ENCODE measurements at places on chromosomes 12 and 14.

- no peak for DNase-seq
Measured at GRCh38 chr14:51293912-51294389, 53.9 kb downstream of the TMX1 start.

GRCh38 chr12:104473374-104473983, 16.7 kb downstream of the CHST11 start:
- DNase-seq = no peak

DNA sequence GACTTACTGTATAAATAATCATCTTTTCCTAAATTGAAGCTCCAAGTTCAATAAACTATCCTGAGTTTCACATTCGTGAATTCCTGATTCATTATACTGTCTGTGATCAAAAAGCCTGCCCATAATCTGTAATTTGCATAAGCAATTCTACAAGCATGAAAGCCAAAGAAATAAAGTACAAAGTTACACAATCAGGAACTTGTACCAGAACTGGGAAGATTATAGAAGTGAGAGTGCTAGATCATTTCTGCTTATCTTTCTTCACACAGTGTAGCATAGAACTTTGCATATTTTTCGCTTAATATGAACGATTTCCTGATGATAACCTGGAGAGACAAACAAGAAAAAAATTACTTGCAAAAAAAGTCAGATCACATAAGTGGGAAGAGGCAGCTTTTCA, 308.2 kb downstream of the C12orf50 start:
- no peak for DNase-seq

DNA sequence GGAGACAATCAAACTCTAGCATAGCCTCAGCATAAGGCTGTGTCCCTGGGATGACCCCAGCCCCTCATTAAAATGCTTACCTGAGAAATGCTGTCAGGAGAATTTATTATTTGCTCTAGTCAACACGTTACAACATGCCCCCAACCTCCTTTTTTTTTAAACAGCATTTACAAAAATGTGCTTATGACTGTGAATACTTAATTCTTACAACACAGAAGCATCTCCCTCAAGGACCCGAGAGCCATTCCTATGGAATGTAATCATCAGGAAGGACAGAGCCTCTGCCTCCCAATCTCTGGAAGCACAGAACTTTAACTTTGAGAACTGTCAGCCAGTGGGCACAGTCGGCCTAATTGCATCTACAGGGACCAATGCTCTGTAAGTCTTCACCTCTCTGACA, 136.6 kb upstream of the OVCH1 start:
- DNase-seq = peak; percentile 68

GRCh38 chr14:103735815-103736545, 20.4 kb downstream of the ZFYVE21 start:
- no peak for DNase-seq

DNA sequence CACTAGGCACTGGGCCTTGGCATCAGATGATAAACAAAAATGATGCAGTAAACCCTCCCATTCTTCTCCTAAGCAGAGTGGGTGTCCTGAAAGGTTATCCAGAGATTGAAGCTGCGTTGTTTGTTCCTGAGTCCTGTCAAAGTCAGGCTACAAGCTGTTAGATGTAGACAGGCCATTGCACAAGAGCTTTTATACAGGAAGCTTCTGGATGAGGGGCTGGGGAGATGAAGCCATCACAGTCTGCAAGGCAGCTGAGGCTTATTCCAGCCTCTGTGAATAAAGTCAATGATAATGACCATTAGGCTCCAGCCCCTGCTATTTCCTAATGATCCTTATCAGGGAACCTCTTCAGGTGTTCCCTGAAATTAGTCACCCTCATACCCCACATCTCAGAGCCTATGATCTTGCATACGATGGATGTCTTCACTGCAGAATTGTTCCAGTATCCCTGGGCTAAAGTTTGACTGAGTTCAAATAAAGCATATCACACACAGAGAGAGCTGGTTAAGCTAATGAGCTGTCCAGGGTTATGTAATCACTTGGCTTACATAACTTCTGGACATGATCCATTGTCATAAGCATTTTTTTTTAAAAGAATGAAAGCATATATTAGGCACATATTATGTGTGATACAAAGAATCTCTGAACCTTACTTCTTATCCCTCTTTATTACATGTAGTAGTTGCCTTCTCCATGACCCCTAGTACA, 337.1 kb upstream of the OR4E1 start:
- no peak for DNase-seq

DNA sequence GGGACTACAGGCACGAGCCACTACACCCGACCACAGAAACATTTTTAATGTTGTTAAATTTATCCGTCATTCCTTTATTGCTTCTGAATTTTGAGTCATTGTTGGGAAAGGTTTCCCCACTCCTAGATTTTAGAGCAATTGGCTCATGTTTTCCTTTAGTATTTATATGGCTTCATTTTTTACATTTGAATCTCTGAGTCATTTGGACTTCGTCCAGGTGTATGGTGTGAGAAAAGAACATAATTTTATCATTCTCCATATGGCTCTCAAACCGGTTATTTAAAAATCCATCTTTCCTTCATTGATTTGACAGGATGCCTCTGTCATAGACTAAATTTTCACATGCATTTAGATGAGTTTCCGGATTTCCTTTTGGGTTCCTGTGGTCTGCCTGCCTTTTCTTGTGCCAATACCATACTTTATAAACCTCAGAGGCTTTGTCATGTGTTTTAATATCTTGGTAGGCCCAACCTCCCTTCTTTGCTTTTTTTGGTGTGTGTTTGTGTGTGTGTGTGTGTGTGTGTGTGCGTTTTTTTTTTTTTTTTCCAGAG, 30.9 kb downstream of the LRTM2 start:
- DNase-seq = no peak

GRCh38 chr14:95442016-95442632, 74.3 kb downstream of the SYNE3 start:
- no peak for DNase-seq

- no peak for DNase-seq
Measured at GRCh38 chr12:15689751-15690191, 99.4 kb downstream of the EPS8 start.

Data from mesenchymal stem cell (in vitro differentiated cells and primary cell).